ENCODE measurements at places on chromosomes 6 and 20.

GRCh38 chr20:32965581-32966373 is 38.5 kb downstream of the SUN5 start:
- no peak for DNase-seq

GRCh38 chr6:41922154-41922553 is 855 bp downstream of the BYSL start:
- no peak for DNase-seq

GRCh38 chr6:132648356-132648755 is 10.6 kb downstream of the TAAR1 start:
- peak; percentile 64 for DNase-seq

DNA sequence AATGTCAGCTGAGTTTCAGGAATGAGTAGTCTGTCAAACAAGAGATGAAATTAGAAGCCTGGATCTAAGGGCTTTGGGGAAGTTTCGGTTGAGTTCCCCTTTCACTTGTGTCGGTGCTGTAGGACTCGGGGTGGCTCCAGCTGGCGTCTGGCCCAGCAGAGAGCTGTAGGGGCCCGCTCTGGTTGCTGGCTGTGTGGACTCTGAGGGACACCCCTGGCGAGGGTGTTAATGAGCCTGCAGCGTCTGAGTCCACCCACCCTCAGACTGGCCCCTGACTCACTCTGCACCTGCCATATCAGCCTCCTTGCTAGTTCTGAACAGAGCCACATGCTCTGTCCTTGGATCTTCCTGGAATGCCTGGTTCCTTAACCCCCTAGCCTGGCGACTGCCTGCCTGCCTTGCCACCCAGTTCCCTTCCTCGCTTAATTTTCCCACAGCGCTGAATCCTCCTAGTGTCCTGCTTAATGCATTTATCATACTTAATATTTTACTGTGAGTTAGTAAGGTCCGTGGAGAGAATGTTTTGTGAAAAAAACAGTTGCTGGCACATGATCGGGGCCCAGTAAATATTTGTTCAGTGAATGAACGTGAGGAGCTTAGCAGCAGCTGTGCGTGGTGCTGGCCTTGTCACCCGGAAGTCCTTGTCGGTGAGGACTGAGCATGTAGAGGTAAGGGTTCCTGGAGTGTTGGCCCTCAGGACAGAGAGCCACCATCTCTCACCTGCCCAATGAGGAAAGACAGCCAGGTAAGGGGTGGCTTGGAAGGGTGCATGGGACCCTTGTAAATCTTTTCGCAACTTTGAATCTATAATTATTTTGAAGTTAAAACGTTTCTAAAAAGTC is 1.6 kb downstream of the DNAJC5 start:
- DNase-seq = peak; percentile 38

DNA sequence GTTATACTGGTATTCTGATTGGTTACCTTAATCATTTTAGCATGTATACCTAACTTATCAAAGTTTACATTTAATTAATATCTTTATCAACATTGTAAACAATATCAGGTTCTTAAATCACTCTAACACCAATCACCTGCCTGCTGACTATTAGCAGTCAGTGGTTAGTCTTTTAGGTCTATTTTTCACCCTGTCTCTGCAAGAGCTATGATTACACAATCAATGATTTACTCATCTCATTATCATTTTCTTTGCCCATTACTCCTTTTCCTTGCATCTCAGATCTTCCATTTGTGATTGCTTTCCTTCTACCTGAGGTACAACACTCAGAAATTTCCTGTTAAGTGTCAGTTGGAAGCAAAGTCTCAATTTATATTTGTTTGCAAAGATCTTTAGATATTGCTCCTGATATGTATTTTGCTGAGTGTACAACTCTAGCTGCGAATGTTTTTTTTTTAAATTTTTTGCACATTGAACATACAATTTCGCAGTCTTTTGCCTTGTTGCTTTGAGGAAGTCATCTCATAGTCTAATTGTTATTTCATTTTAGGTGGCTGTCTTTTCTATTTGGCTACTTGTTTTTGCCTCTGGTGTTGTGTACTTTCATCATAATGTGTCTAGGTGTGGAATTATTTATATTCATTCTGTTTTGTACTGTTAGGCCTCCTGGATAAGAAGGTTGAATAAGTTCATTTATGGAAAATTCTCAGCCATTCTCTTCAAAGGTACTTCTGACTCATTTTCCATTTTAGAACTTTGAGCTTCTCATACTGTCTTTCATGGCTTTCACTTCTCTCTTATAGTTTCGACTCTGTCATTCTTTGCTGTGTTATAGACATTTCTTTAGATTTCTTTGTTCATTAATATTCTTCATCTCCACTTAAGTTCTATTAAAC is 104.9 kb upstream of the CEP162 start:
- no peak for DNase-seq

- no peak for DNase-seq
Observed at GRCh38 chr6:4374216-4374615, 238.8 kb upstream of the ECI2 start.

DNA sequence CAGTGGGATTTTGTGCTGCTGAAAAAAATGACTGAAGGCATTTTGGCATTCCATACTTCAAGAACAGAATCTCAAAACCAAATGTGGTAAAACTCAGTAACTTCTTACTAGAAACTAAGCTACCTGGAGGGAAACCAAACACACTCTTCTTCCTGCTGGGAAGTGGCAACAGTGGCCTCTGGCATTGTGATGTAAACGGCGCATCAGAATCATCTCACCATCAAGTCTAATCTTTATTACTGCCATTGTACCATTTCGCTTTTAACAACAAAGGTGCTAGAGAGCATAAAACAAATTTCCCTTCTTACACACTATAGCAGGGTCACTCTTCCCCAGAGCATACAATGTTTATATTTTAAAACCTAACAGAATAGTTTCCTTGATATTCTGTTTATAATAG is 101.6 kb upstream of the CEP162 start:
- DNase-seq = no peak

DNA sequence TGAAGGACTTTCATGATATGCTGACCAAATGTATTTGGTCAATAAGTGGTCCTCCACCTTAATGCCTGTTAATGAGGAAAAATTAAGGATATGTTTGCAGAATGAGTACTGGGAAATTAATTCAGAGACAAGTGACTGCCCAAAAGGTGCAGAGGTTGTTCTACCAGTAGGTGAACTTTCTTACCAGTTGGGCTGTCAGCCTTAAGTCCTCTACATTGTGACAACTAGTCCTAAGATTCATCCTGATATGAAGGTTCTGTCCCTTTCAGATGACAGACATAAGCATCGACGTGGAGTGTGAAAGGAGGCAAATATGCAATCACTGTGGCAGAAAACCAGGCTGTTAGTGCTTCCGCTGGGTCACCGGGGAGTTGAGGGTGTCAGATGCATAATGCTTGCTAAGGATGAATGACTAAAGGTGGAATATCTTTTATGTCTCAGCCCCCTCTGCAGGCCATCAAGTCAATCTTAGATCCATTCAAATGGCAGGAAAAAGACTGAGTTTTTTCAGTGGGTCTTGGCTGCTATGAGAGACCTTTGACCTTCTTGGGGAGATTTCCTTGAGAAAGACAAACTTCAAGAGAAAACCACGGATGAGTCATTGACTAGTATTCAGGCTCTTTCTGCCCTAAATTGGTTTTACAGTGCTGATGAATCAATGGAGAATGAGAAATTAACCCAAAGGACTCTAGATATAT is 226.0 kb downstream of the TPBG start:
- DNase-seq = peak; percentile 3

GRCh38 chr6:20572940-20573339 is 38.7 kb downstream of the CDKAL1 start:
- no peak for DNase-seq

- DNase-seq = no peak
Observed at GRCh38 chr20:50093240-50093639, 19.7 kb downstream of the UBE2V1 start.

DNA sequence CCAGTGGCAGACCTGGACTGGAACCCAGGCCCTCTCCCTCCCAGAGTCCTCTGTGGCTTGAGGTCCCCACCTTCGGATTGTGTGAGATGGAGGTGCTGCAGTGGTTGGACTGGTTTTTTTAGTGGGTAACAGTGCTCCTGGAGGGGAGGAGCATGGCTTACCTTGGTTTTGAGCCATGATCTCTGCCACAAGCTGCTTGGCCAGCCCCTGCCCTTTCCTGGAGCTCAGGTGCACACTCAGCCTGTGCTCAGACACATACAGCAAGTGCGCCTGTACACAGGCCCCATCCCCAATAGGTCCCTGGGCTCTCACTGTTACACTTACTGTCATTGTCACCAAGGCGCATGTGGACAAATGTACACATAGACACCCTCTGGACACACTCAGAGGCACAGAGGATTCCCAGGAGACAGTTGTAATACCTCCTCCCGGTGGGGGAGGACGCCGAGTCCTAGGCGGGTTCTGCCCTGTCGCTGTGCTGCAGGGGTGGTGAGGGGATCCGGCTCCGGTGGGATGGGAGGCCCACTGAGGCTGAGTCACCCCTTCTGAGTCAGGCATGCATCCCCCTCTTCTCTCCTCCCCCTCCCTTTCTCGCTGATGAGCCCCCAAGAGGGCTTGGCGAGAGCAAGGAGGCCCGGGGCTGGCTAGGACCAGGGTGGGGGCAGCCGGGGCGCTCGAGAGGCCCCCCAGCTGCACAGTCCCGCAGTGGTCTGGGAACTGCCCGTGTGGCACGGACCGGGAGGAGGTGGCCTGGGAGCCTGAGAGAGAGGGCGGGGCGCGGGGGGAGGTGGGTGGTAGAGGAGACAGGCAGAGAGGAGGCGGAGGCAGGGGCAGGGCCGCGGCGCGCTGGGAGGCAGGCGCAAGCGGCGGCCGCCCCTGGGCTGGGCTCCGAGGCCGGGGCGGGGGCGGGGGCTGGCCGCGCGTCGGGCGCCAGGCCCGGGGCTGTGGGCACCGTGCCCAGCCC is 522 bp upstream of the EPB41L1 start:
- no peak for DNase-seq

GRCh38 chr6:125169058-125169457 is 15.5 kb downstream of the TPD52L1 start:
- no peak for DNase-seq

GRCh38 chr6:6600875-6601274 is 12.4 kb downstream of the LY86 start:
- no peak for DNase-seq

DNA sequence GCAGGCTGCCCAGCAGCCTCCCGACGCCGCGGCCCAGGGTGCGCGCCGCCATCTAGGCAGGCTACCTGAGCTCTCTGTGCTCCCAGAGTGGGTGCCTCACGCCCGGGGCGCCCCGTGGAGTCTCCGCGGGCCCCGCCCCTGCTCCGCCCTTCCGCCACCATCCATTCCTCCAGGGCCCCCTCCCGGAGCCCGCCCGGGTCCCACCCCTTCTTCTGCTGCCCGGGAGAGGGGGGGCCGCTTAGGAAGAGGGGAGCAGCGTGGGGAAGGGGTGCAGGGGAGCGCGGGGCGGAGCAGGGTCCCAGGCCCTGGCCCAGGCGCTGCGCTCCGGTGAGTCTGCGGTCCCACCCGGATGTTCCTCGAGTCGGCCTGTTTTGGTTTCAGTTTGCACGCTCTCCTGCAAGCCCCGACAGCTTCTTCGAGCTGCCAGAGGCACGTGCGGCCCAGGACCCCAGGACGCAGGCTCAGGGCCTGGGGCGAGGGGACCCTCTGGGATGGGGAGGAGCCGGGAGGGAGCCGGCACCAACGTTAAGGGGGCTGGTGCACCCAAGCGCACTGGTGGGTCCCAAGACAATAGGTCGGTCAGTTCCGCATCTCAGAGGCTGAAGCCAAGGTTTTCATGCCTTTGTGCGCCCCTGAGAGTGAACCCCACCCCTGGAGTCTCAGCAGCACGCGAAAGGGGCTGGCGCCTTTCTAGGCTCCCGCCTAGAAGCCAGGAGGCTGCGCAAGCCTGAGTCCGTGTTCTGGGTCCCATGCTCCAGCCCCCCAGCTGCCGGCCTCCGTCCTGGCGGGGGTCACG is at the start of gene ACSS1:
Gene ACSS1, minus strand, starts transcription at position 89 of the 796 bp plus-strand sequence. Its CDS starts 37 bp downstream, at position 52.
- peak; percentile 80 for DNase-seq

GRCh38 chr6:96301781-96302180 is 219.8 kb upstream of the UFL1 start:
- DNase-seq = no peak

GRCh38 chr6:109121411-109121810 is 26.1 kb downstream of the CEP57L1 start:
- DNase-seq = no peak

DNA sequence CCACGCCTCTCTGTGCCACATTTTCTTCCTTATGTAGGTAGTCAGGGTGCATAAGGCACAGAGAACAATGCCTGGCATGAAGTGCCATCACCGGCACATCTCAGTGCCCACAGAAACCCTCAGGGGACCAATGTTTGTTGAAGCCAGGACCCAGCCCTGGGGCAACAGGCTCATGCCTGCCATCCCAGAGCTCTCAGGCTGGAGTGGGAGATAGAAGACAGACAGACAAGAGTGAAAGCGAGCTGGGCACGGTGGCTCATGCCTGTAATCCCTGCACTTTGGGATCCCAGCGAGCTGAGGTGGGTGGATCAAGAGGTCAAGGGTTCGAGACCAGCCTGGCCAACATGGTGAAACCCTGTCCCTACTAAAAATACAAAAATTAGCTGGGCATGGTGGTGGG is 13.5 kb downstream of the EFCAB8 start:
- DNase-seq = no peak

GRCh38 chr6:145815309-145816274 is 997 bp upstream of the FBXO30 start:
- DNase-seq = peak; percentile 36

DNA sequence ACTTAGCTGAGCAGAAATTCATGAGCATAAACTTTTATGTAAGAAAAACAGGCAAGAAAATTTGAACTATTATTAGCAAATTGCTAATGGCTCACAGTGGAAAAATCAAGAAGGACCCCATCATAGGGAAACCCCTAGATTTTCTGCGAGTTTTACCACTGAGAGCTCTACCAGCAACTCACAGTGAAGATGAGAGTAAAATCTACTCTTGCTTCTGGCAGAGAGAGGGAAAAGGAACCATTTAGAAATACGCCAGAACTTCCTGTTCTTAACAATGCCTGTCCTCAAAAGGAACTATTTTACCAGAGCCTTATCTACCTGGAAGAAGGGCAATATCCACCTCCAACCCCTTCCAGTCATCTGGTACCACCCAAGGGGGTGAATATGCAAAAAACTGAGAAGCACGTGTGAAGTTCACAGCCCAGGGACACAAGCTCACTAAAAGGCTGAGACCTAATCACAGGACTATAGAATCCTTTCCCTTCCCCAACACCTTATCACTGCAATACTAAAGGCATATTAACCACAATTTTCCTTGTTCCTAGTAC is 34.4 kb upstream of the ASF1A start:
- DNase-seq = no peak

GRCh38 chr6:5068153-5068751 is 16.9 kb upstream of the PPP1R3G start:
- no peak for DNase-seq

GRCh38 chr20:49408509-49409104 is 73.9 kb downstream of the KCNB1 start:
- DNase-seq = no peak

DNA sequence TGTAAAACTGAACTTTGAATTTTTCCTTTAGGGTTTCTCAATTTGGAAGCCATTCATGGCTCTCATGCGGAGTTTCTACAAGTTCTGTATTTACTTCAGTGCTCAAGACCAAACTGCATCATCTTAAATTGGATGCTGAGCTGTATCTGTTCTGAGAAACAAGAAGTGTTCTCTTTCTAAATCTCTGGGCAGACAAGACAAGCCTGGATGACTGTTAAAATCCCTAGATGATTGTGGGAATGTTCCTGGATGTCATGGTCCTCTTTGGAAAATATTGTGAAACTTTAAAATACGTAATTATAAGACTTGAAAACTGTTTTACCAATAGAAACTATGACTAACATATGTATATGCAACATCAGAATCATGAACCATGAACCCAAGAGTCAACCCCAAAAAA is 6.2 kb upstream of the GCM1 start:
- DNase-seq = no peak

Data from activated CD4-positive, alpha-beta T cell treated with anti-CD3 and anti-CD28 coated beads, Interleukin-2, Interleukin-6, amounts not matched to agents 100 ng/mL and 50 ng/mL, durations not matched to agents 16 hours and 8 hours (primary cell).